Endothelial cell of umbilical vein (primary cell): ENCODE measurements at places on chromosomes 5 and 9.
A peak's percentile ranks its signal among the peaks of the same experiment; 100 is the strongest.

- no peak for DNase-seq
These were observed 3.6 kb downstream of the SUSD3 start for GRCh38 chr9:93061791-93062763.

DNA sequence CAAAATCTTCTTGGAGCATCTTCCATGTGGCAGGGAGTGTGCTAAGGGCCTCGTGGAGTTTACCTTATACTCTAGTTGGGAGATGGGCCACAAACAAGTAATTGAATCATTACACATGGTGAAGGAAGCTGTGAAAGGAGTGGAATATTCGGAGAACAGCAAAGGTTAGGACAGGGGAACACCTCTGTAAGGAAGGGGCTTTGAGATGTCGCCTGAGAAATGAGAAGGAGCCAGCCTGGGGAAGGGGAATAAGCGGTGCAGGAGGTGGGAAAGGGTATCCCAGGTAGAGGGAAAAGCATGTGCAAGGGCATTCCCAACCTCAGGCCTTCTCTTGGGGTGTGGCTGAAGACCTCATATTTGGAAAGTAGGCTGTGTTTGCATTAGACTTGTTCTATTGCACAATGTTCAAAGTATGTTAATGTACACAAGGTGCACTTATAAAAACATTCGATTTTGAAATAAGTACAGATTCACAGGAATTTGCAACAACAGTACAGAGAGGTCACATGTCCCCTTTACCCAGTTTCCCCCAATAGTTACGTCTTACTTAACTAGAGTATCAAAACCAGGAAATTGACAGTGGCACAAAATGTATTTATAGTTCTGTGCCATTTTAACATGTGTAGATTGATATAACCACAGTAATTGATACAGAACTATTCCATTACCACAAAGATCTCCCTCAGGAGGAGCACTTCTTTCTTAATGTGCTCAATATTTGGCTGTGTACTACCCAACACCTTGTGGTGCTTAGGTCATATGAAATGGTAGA lies 2.4 kb upstream of the STOM start:
- no peak for DNase-seq

GRCh38 chr5:128736553-128736952 lies 198.5 kb upstream of the FBN2 start:
- peak; percentile 8 for DNase-seq

GRCh38 chr9:95793924-95794828 lies 81.3 kb upstream of the ERCC6L2 start:
- peak; percentile 97 for DNase-seq

GRCh38 chr9:123712399-123712798 lies 217.5 kb downstream of the DENND1A start:
- DNase-seq = no peak

DNA sequence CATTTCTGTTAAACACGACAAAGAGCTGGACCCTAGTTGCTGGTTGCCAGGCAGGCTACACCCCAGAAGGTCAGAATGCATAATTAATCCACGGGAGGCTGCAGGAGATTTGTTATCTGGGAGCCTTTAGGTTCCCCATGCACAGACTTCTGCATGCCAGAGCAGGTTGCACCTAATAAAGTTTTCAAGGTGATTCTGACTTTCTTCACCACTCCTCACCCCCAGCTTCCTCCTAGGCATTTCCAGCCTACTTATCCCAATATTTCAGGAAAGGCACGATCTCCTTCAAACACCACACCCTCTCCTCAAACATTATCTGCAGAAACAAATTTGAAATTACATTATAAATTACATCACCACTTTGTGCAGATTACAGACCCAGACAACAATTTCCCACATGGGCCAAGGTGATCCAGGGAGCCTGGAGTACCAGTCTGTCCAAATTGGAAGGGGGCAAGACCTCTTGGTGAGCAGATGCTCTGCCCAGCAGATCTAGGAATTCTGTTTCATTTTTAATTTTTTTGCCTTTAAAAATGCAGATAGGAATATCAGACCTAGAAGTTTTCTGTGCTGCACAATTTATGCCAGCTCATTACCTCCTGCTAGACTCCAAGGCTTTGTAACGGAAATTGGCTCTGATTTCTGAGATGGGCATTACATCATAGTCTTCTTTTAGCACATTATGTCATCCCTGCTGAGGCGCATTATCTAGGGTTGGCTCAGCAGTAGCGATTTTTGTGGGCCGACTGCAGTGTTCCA lies 363.4 kb upstream of the SLC30A5 start:
- peak; percentile 61 for DNase-seq

- DNase-seq = peak; percentile 12
These were observed 81.1 kb downstream of the PLK2 start for GRCh38 chr5:58378613-58379390.

DNA sequence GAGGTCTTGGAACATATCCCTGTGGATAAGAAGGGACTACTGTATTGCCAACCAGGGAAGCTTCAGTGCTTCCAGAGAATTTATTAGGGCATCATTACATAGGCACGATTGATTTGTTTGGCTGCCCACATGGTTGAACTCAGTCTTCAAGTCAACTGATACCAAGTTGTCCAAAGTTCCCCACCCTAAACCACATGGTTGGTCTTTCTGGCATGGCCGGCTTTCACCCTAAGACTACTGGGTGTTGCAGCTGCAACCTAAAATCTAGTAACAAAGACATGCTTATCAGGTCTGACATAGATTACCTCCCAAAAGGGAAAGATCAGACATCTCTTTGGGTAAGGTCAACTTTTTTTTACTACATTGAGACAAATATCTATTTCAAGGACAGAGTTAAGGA lies 37.0 kb downstream of the FAF2 start:
- DNase-seq = no peak

GRCh38 chr5:14523243-14524034 lies 58.2 kb upstream of the OTULINL start:
- no peak for DNase-seq

- DNase-seq = no peak
These were observed 84.1 kb upstream of the SPATA31D4 start for GRCh38 chr9:81844131-81844567.

- peak; percentile 51 for DNase-seq
These were observed 144.7 kb upstream of the SHB start for GRCh38 chr9:38213631-38214299.

DNA sequence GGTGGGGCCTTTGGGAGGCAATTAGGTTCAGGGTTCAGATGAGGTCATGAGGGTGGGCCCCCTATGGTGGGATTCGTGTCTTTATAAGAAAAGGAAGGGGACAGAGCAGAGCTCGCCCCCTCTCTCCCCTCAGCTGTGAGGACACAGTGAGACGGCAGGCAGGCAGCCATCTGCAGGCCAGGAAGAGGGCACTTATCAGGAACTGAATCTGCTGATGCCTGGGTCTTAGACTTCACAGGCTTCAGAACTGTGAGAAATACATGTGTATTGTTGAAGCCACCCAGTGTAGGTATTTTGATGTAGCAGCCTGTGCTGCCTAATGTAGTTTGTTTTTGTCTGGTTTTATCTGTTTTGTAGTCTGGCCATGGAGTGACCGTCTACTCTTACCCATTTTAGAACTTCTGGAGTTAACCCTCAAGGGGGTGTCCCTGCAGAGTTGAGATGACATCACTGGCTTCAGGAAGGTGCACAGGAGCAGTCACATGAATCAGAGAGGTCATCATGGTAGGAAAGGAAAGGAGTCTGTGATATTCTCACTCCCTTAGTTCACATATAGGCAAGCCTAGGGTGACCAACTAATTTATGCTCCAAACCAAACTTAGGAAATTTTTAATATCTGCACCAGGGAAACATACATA lies 71.0 kb downstream of the LRRC70 start:
- DNase-seq = no peak

DNA sequence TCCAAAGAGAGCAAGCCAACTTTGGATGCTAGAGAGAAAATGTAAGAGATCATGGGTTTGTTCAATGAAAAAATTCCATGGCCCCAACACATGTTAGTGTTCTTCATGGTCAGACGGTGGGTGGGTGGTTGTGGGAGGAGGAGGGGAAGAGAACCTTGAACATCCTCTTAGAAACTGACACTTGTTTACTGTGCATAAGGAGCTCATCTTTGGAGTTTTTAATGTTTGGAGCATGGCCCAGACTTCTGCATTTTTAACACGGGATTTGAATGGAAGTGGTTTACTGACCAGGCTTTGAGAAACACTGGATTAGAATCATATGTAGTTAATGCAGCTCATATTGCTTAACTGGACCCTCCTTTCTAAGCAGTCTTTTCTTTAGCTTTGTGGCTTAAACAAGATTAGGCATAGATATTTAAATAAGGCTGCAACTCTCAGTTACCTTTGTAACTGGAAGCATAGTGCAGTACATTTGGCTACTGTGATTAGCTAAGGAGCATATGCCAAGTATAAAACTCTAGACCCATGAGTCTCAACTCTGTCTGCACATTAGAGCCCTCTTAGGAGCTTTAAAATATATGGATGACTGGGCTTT lies 60.1 kb downstream of the FOCAD start:
- no peak for DNase-seq
